ENCODE measurements at places on chromosomes 6 and 20.

GRCh38 chr6:18513253-18513798 lies 126.2 kb downstream of the RNF144B start:
- no peak for DNase-seq

DNA sequence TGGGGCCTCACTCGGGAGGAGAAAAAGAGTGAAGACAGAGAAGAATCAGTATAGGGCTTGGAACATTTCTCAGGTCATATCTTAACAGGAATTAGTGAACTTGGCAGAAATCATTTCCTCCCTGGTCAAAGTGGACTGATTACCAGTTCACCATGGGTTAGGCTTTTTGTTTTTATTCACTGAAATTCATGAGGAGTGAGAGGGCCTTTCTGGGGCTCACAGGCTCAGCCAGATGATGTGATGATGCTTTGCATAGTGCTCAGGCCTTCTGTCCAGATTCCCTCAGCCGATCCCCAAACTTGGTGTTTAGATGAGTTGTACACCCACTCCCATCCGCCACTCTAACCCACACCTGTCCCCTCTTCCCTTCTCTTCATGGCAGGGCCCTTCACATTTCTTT lies 32.5 kb downstream of the SRSF3 start:
- no peak for DNase-seq

DNA sequence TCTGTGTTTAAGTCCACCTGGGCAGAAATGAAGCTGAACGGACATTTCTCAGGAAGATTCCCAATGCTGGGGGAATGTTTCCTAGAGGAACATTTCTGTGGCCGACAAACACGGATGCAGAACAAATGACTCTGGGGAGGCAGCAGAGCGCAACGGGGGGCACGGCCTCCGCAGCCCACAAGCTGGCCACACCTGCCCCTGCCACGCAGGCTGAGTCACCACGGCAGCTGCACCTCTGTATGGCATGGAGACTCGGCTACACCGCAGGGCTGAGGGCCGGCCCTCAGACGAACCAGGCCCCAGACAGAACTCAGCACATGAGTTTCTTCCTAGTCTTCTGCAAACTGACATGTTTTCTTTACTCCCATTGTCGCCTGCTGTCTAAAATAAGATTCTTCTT lies 10.0 kb upstream of the PRR18 start:
- DNase-seq = no peak

DNA sequence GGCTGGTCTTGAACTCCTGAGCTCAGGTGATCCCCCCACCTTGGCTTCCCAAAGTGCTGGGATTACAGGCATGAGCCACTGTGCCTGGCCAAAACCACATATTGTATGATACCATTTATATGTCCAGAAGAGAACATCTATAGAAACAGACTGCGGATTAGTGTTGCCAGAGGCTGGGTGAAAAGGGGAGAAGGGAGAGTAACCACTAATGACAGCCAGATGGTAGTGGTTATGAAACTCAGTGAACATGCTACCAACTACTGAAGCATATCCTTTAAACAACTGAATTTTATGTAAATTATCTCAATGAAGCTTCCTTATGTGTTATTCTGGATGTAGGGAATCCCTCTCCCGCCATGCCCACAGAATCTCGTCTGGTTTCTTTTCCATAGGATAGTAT lies 15.7 kb downstream of the SLC23A2 start:
- no peak for DNase-seq

DNA sequence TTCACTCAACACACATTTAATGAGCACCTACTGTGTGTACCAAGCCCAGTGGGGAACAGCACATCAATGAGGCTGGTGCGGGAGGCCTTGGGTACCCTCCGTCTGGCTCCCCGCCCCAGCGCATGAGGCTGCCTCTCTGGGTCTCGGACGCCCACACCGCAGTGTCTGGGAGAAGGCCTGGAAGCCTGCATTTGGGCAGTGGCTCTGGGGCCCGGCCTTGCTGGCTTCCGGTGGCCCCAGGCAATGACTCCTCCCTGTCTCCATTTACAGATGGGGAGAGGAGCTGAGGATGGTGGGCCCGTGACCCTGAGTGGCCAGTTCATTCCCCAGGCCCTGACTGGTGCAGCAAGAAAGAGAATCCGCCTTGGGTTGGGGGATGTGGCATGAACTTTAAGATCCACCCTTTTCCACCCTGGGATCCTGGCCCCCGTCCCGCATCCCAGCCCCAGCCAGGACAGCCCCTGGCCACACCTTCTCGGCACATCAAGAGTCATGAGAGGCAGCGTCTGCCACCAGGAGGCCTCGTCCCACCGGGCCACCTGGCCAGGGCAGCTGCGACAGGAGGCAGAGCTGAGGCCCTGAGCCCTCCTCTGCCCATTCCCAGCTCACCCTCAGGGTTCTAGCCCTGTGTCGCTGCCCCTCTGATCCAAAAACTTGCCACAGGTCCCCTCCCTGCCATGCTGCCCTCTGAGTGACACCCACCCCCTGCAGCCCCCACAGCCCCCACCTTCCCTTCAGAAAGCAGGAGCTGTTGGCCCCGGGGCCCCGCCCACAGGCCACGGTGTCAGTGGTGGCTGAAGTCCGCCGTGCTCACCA lies 17.5 kb upstream of the MRGBP start:
- DNase-seq = no peak

GRCh38 chr6:36373368-36374019 lies 14.0 kb downstream of the ETV7 start:
- no peak for DNase-seq
